ENCODE measurements at places on chromosomes 3 and 15. TPM values are rescaled to one million over a fixed set of nuclear protein-coding genes. Genes with fewer than 3 reads are reported as not detected.

Gene MYEF2
- total RNA-seq = 0.69 TPM

- no peaks in the 10 kb centered on the region for H3K36me3 ChIP-seq
- no peak overlapping the region for H3K4me3 ChIP-seq
- DNase-seq = no peak
- H3K4me1 ChIP-seq = peaks cover 11% of the 10 kb centered on the region
- H3K27ac ChIP-seq = no peak overlapping the region
- H3K27me3 ChIP-seq = no peaks in the 10 kb centered on the region
Measured at GRCh38 chr3:155604967-155605366, 139.9 kb downstream of the PLCH1 start.

GRCh38 chr3:16109929-16110328 is 64.6 kb upstream of the GALNT15 start:
- no peaks in the 10 kb centered on the region for H3K27me3 ChIP-seq
- H3K4me3 ChIP-seq = no peak overlapping the region
- no peak overlapping the region for H3K27ac ChIP-seq
- H3K4me1 ChIP-seq = no peaks in the 10 kb centered on the region
- no peak for DNase-seq

DNA sequence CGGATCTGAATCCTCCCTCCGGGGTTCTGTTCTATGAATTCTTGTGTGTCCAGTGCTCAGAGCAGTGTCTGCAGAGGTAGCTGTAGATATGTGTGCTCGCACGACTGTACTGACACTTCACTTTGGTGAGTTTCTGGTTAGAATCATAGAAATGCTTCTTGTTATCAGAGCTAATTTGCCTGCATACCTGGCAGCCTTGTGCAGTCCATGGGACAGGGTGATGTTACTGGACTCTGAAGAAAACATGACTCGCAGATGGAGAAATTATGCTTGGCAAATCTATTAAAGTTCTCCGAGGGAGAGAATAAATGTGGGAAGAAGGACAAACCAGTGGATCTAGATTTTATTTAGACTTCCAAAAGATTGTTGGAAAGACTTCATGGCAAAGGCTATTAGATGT is 12.2 kb downstream of the CGNL1 start:
- H3K4me3 ChIP-seq = no peak overlapping the region
- H3K27ac ChIP-seq = no peak overlapping the region
- no peaks in the 10 kb centered on the region for H3K36me3 ChIP-seq
- H3K27me3 ChIP-seq = no peaks in the 10 kb centered on the region
- H3K4me1 ChIP-seq = no peaks in the 10 kb centered on the region

GRCh38 chr3:65587650-65588439 is 450.9 kb downstream of the MAGI1 start:
- H3K4me1 ChIP-seq = no peaks in the 10 kb centered on the region
- H3K4me3 ChIP-seq = no peak overlapping the region
- no peaks in the 10 kb centered on the region for H3K27me3 ChIP-seq

- no peak overlapping the region for H3K27ac ChIP-seq
- no peak for DNase-seq
- H3K4me3 ChIP-seq = no peak overlapping the region
- no peaks in the 10 kb centered on the region for H3K36me3 ChIP-seq
- no peaks in the 10 kb centered on the region for H3K4me1 ChIP-seq
Measured at GRCh38 chr15:61159901-61160300, 69.2 kb downstream of the RORA start.

GRCh38 chr3:105956306-105956705 is 87.5 kb upstream of the CBLB start:
- DNase-seq = no peak
- no peak overlapping the region for H3K4me3 ChIP-seq
- no peaks in the 10 kb centered on the region for H3K27me3 ChIP-seq
- H3K36me3 ChIP-seq = no peaks in the 10 kb centered on the region
- H3K27ac ChIP-seq = no peak overlapping the region

Data from HCT116 (cell line).